ENCODE measurements at places on chromosomes 12 and 14.

- no peak for DNase-seq
Observed at GRCh38 chr12:87952850-87953249, 76.4 kb downstream of the C12orf50 start.

DNA sequence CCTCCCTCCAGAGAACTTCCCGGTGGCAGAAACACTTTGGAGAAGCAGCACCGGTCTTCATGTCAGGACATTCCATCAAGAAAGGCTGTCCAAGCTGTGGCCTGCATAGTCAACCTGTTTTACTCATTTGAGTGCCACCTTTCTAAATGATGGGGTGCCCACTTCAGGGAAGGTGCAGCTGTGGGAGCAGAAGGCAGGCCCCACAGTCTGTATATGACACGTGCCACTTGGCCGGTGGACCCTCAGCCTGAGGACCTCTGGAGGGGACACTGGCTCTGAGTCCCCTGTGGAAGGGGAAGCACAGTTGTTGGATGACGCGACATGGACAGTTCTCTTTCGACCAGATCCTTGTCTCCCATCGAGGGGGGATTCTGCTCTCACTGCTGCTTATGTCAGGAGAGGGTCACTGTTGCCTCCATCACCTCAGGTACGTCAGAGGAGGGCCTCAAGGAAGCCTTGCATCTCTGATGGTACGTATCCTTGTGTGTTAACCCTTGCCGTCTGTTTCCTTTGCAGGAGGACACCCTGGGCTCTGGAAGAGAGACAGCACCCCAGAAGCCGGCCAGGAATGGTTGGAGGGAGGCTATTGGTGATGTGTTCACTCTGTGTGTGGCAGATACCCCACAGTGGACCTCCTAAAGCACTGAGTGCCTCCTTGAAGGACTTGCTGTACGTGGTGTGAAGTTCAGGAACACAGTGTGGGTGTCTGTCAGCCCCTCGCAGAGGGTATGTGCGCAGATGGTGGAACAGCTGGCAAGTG is 132.1 kb upstream of the RTL1 start:
- no peak for DNase-seq

GRCh38 chr14:95313707-95314106 is 6.0 kb downstream of the CLMN start:
- DNase-seq = no peak

GRCh38 chr14:73776194-73776537 is 62.0 kb upstream of the PNMA1 start:
- DNase-seq = no peak

DNA sequence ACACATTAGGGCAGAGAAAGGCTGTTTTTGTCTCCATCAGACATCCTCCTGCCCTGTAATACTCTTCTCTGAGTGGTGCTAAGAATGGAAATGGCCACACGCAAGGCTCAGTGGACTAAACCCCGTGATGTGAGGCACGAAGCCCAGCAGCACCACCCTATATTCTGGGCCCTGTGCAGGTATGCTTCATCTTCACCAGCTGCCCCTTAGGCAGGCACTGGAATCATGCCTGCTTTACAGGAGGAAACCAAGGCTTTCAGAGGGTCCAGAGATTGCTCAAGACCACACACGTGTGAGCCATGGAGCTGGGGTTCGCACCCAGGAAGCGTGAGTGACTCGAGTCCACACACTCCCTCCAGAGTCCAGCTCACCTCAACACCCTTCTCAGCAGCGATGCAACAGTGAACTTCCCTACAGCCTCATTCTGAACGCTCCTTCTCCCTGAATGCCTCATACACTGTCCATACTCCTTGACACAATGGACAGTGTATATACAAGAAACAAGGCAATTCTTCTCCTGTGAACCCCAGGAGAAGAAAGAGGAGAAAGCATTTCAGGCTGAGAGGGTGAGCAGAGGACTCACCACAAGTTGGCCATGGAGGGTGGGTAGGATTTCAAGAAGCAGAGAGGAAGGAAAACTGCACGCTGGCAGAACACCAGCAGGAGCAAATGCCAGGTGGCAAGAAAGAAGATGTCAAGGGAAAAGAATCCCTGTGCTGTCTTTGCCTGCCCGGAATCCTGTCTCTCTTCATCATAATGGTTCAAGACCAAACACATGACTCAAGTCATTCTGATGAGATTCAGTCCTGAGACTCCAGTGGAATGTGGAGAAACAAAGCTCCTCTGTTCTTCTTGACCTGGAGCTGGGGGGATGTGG is 39.1 kb downstream of the NT5DC3 start:
- peak; percentile 51 for DNase-seq

DNA sequence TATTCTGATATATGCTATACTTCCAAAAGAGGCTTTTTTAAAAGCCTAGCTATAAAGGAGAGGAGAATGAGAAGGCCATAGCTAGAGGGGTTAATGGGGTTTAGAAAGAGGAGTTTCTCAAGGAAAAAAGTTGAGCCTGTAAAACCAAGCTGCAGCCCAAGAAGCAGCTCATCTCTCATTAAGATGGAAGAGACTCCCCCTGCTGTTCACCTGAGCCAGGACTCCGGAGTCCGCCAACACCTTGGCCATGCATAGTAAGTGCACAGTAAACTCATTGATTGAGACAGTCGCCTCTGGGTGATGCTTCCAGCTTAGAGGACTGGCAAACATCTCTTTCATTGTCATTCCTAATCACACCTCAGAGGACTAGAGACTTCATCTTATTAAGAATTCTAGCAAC is 46.2 kb downstream of the ANO2 start:
- DNase-seq = no peak

DNA sequence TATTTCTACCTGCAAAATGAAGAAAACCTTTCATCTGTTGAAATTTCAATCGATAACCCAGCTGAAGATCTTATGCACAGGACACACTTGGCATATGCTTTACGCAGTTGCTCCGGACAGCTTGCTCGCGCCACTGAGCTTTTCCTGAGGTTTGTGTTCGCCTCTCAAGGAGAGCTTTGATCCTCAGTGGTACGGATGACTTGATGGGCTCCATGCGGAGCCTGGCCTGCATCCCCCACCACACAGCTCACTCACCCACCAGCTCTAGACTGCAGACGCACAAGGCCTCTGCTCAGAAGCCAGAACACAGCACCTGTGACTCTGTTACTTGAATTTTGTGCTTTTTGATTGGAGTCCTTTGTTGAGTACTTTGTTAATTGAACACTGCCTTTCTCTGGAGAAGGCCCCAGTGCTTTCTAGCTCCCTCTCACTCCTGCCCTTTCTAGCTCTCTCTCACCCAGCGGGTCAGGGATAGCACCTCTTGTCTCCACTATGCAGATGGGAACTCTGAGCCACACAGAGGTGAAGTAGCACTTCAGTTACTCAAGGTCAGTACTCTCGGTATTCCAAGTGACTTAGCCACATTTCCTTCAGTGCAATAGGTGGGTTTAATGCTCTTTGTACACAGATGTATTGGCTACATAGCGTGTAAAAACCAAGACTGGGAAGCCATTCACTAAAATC is 52.1 kb downstream of the TBC1D30 start:
- no peak for DNase-seq

- no peak for DNase-seq
Observed at GRCh38 chr12:85157035-85157603, 121.0 kb downstream of the LRRIQ1 start.

DNA sequence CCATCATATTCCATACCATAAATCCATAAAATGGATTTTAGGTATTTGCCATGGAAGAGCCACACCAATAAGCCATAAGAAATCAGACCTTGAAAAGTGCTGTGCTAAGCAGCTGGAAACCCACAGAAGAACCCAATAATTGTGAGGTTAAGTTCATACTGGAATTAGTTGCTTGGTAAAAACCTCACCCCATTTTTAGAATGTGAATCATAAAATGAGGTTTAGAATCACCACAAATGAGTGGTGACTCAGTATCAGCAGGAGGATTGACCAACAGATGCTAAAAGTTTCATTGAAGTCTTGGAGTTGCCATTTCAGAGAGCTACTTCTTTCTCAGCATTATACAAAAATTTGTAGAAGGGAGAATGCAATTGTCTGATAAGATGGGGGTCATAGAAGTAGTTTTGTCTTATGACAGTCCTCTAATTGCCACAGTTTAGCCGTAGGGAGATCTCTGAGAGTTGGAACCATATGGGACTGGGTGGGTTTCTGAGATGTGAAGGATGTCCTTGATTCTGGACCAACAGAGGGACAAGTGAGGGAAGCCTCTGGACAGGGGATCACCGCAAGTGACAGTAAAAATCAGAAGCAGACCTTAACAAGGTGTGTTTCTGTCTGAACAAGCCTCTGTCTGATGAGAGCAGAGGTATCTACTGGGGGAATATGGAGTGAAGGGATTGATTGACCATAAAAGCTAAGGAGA is 1.4 kb upstream of the STON2 start:
- DNase-seq = peak; percentile 47

DNA sequence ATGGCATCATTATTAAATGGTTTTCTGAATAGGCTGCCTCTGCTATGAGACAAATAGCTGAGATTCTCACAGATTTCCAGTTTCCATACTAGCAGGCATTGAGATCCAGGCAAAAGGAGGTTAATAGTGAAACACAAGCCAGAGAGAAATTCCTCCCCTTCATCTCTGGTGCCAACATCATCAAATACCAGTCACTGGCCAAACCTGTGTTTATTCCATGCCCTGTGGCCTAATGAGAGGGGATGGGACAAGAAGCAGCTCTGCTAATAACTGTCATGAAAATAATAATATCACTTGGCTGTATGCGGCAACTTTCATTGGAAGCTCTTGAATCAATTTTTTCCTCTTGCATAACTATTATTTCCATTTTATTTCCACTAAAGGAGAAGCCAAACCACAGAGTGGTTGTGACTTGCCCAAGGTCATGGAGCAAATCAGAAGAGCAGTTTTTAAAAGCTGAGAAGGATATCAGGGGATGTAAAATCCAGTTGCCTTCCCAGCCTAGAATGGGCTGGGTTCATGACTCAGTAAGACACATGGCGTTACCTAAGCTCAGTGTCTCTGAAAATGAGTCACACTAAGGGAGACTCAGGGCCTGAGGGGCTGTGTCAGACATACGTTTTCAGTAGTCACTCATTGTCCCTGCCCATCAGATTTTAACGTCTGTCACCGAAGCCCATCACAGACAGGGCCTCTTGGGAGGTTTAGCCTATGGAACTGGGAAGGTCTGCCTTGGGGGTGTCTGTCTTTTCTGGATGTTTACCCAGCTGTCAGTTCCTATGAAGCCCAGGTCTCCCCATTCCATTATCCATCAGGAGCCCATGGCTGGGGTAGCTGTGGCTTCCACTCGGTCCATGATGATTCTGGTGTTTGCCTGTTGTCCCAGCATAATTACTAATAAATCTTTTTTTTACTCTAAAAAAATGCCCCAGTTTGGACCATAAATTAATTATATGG is 208.8 kb upstream of the EEA1 start:
- DNase-seq = peak; percentile 0

- no peak for DNase-seq
Observed at GRCh38 chr12:47817272-47818006, 2.3 kb downstream of the HDAC7 start.

DNA sequence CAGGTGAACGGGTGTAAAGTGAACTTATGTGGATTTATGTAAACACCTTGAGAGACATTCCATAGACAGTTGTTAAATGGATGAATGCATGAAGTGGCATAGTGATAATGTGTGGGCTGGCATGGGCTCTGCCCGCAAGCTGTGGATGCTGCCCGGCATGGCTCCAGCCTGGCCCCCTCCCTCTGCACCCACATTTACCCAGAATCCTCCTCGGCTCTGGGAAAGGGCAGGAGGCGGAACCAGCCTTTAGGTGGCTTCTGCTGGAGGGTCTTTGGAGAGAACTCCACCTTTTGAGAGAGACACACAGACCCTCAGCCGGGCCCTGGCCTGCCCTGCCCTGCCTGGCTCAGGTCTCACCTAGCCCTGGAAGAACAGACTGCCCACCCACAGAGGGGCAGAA is 18.7 kb downstream of the RASAL1 start:
- DNase-seq = no peak

DNA sequence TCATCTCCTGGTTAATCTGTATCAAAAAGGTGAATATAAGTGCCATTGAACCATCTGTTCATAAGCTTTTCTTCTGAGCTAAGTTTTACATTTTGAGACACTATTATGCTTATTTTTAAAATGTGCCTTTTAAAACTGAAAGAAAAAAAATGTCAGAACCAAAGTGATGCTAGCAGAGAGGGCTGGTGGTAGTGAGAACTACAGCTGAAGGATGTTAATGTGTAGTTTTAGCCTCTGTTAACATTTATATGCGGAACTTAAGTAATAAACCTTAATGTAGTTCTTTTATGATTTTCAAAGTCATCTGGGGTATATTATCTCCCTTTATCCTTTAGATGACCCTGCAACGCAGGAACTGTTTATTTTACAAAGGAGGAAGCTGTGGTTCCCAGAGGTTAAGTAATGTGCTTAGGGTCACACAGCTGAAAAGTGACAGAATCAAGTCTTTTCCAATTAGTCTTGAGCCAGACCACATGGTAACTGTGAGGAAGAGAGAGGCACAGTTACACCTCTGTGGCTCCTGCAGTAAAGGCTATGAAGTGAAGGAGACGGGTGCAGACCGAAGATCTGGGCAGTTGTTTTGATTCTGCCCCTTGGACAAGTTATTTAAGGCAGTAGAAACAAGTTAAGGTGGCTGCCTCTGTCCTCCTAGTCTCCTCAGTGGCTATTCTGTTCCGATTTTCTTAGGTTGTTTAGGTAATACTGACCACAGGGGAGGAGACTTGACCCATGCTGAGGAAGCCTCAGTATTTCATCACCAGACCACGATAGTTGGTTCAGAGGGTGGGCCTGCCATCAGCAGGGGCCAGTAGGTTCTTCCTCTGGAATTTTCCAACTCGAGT is 23.9 kb downstream of the GNG2 start:
- DNase-seq = no peak

DNA sequence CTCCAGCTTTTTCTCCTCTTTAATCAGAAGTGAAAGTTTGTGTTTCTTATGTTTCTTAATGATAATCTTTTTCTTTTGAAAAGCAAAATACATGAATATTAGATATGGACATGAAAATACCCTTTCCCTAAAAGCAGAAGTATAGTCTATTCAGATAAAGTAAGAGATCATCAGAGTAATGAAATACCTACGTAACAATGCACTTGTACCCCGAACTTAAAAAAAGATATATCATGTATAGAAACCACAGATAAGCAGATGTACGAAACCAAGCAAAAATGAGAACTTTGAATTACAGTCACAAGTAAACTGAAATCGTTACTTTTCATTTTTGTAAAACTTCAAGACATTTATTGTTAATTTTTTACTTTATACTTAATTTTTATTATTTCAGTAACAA is 1.5 kb upstream of the GPR65 start:
- no peak for DNase-seq

DNA sequence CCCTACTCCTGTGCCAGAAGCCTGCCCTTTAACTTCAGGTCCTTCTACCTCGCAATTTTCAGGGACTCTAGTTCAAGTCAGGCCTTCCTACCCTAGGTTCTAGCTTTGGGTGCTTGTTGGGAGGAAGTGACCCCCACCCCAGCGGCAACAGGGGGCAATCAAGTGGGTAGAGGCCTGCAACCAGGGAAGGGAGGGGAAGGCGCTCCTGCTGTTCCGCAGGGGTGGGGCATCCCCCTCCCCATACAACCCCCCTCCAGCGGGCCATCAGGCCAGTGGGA is 204 bp upstream of the PRPH start:
- no peak for DNase-seq

GRCh38 chr12:58465418-58465817 is 454.9 kb downstream of the LRIG3 start:
- no peak for DNase-seq
